ENCODE measurements at places on chromosomes 6 and 20.
A peak's percentile ranks its signal among the peaks of the same experiment; 100 is the strongest.

DNA sequence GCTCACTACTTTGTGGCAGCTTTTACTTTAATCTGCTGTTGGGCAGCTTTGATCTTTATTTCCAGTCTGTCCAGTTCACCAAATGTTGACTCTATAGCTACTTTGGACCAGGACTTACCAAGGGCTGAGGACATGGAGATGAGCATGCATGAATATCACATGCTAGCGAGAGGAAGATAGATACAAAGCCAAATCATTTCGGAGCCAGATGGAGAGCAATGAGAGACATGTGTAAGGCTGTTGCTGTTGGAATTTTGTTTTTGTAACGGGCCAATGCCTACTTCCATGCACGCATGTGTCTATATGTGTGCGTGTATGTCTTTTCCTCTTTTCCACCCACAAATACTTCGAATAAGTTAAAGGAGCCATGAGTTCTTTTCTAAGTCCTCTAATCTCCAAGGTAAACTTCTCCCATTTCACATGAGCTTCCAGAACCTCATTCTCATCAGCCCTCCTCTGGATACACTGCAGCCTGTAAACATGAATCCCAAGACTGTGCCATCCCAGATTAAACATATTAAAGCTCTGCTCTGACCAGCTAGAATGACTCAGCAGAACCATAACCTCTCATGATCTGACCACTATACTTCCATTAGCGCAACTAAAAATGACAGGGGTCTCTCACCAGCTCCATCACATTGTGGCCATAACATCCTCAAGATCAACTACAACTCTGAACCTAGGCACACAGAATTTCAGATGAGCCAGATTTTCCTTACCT lies 160.7 kb downstream of the LRFN2 start:
- no peak for DNase-seq

DNA sequence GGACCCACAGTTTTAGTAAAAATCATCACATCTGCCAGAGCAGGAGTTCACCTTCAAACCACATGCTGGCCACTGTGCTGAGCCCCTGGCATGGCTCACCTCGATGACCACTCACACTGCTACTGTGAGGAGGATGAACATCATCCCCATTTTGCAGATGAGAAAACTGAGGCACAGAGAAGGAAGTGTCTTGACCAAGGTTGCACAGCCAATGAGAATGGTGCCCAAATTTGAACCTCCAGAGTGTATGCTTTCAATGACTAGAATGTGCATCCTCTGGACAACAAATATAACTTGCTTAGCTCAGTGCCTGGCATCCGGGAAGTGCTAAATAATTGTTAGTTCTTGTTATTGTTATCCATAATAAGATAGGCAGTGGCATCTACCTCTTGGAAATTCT lies 37.2 kb upstream of the FAM83D start:
- no peak for DNase-seq

GRCh38 chr20:19594896-19595295 lies 163.2 kb upstream of the RIN2 start:
- no peak for DNase-seq

- peak; percentile 62 for DNase-seq
These were observed 107.8 kb downstream of the NFATC2 start for GRCh38 chr20:51434580-51435247.

DNA sequence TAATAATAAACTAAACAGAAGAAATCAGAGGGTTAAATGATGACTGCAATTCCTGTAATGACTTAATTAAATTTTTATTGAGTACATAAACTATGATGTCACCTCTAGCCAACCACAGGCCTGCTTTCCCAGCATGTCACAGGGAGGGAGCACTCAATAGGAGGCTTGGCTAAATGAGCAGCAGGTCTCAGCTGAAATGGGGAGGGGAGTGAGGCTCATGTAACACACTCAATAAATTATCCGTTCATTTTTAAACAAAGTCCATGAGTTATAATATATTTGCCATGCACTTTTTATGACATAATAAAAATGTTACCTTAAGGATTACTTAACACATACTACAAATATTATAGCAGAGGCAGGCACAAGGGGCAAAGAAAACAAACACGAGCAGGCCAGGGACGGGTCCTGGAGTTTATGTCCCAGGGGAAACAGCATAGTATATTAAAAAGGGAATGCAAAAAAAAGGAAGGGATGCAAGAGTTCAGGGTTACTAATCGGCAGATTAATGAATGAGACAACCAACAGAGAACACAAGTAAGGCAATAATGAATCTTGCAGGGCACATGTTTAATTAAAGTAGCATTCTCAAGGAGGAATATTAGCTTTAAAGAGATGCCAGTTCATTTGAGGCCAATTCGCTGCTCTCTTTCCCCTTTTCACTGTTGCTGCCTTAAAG lies 27.1 kb upstream of the FAM83C start:
- DNase-seq: no peak

GRCh38 chr6:157061770-157062594 lies 261.3 kb downstream of the TMEM242 start:
- no peak for DNase-seq

DNA sequence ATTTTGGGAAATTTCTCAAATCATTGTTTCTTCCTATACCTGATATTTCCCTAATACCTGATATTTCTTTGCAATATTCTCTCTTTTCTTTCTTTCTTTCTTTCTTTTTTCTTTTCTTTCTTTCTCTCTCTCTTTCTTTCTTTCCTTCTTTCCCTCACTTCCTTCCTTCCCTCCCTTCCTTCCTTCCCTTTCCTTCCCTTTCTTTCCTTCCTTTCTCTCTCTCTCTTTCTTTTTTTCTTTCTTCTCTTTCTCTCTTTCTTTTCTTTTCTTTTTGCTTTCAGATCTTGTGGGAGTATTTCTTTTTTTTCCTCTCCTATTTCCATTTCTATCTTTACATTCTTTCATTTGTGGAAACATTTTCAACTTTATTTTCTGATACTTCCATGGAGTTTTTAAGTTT lies 76.1 kb upstream of the ANKEF1 start:
- no peak for DNase-seq

GRCh38 chr20:32535953-32536823 lies 48.9 kb downstream of the NOL4L start:
- no peak for DNase-seq

DNA sequence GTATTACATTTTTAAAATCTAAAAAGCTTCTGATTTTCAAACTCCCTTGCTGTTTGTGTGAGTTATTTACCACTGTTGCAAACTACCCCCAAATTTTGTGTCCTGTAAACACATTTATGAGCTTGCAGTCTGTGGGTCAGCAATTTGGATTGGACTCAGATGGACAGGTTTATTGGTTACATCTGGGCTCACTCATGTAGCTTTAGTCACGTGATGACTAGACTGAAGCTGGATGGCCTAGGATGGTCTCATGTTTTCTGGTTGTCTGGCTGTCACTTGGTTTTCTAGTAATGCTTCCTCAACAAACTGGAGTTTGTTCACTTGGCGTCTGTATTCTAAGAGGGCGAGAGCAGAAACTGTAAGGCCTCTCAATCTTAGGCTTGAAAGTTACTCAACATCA lies 12.2 kb upstream of the C6orf58 start:
- no peak for DNase-seq

- no peak for DNase-seq
These were observed 994.6 kb upstream of the ADGRB3 start for GRCh38 chr6:67640484-67640883.

DNA sequence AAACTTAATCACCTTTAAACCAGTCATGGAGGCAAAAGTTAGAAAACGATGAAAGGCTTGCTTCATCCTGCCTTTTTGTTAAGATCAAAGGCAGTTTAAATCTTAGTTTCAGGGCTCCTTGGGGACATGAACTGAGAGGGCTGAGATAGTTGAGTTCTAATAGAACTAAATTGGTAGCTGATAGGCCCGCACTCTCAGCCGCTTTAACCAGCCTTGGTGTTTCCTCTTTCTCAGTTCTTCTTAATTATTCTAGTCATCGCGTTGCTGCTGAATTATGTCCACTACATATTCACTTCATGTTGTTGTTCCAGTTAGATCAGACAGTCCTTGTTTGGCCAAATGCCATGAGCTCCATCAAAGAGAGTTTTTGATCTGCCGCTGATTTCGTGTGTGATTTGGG lies 72.5 kb downstream of the ANKS1A start:
- DNase-seq: no peak

DNA sequence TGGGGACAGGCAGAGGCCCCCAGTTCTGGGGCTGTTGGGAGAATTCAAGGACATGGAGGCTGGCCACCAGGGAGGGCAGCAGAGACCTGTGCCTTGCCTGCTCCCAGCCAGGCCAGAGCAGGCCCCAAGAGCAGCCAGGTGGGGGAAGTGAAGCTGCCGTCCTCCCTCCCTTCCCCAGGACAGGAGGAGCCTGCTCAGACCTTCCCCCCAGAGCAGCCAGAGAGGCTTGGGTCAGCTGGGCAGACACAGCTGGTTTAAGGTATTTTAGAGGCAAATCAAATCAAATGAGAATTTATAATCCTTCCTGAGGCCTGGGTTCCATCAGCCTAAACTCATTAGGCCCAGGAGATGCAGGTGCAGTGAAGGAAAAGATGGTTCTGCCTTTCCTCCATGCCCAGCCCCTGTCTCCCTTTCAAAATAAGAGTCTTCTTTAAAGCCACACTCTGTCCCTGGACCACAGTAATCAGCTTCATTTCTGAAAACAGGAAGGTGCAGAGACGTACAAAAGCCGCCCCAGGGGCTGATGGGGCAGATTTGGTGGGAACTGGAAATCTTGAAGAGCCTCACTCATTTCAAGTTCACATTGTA lies 21.7 kb downstream of the BMP7 start:
- no peak for DNase-seq

- DNase-seq: no peak
These were observed 10.4 kb upstream of the VNN2 start for GRCh38 chr6:132768051-132768517.

DNA sequence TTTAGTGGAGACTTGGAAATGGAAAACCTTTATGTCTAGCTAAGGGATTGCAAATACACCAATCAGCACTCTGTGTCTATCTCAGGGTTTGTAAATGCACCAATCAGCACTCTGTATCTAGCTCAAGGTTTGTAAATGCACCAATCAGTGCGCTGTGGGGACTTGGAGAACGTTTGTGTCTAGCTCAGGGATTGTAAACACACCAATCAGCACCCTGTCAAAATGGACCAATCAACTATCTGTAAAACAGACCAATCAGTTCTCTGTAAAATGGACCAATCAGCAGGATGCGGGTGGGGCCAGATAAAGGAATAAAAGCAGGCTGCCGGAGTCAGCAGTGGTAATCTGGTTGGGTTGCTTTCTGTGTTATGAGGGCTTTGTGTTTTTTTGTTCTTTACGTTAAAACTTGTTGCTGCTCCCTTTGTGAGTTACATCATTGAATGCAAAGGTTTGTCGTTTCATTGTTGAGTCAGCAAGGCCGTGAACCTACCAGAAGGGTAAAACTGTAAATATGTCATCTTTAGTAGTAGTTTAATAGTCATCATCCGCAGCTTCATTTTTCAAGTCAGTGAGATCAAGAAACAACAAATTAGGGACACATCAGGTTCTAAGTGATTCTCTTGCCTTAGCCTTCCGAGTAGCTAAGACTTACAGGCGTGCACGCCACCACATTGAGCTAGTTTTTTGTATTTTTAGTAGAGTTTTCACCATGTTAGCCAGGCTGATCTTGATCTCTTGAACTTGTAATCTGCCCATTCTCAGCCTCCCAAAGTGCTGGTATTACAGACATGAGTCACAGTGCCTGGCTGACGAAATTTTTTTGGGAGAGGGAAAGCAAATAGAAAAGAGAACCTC lies 22.7 kb upstream of the NUP153 start:
- DNase-seq: no peak

GRCh38 chr6:105606831-105607463 lies 204.1 kb upstream of the PREP start:
- no peak for DNase-seq

DNA sequence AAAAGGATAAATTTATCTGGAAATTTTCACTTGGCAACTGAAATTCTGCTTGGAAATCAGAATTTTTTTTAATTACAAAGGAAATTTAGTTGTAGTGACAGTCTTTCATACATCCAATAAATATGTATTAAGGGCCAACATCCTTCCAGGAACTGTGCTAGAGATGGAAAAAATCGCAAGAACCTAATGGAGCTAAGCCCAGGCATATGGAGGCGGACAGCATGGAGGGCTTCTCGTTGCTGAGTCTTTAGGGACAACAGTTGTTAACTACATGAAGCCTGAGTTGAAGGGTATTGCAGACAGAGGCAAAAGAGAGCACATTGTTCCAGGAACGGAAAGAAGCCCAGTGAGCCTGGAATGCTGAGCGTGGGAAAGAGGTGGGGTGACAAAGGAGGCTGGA lies 208.9 kb downstream of the IBTK start:
- DNase-seq: no peak

- DNase-seq: peak; percentile 57
These were observed 654.5 kb upstream of the PTCHD4 start for GRCh38 chr6:48765352-48765961.

- DNase-seq: no peak
These were observed 53.8 kb upstream of the MTRF1L start for GRCh38 chr6:153056308-153056707.

GRCh38 chr20:60048634-60049521 lies 90.7 kb downstream of the CDH26 start:
- DNase-seq: no peak

DNA sequence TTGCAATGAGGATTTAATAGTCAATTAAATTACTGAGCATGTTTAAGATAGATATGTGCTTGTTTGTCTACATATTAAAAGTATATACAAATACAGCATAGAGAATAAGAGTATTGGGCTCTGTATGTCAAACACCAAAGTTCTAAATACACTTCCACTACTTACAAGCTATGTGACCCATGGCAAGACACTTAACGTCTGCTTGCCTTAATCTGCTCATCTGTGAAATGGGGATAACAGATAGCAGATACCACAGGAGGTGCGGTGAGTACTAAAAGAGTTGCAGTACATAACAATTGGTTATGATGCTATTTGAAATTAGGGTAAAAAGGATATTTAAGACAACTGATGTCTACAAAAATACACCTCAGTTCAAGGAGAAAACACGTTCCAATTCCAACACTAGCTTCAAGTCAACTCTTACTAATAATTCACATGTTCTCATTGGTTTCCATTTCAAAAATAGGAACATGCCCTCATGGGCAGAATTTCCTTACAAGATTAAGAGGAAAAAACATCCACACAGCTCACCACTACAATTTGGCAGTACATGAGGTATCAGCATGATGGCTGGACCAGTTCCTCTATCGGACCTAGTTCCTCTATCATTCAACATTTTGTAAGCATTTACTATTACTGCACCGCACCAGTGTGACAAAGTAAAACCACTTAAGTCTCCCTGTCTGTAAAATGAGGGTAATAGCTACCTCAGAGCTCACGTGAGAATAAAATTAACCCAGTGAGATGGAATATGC lies 101.1 kb downstream of the SMLR1 start:
- no peak for DNase-seq

DNA sequence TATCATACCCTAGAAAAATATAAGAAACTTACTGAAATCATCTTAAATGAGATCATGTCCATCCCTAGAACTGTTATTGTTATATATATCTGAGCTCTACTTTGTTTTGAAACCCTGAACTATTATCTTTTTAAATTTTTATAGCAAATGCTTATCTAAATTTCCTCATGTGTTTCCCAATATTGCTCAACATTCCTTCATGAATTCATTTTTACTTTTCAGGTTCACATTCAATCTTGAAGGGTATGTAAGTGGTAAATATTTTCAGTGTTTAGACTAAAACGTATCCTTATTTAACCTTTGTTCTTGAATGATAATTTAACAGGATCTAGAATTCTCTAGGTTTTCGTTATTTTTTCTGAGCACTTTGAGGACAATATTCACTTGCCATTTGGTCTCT lies 23.9 kb downstream of the PDE7B start:
- DNase-seq: no peak

Measured in stromal cell of bone marrow (primary cell).